Stimulated activated CD4-positive, alpha-beta T cell treated with anti-CD3 and anti-CD28 coated beads, Interleukin-1b, Interleukin-23, amount 100 ng/mL, for 24 hours (primary cell): ENCODE measurements at places on chromosomes 13 and 19.

GRCh38 chr19:17202249-17202648 is 12.9 kb upstream of the USE1 start:
- DNase-seq = no peak

DNA sequence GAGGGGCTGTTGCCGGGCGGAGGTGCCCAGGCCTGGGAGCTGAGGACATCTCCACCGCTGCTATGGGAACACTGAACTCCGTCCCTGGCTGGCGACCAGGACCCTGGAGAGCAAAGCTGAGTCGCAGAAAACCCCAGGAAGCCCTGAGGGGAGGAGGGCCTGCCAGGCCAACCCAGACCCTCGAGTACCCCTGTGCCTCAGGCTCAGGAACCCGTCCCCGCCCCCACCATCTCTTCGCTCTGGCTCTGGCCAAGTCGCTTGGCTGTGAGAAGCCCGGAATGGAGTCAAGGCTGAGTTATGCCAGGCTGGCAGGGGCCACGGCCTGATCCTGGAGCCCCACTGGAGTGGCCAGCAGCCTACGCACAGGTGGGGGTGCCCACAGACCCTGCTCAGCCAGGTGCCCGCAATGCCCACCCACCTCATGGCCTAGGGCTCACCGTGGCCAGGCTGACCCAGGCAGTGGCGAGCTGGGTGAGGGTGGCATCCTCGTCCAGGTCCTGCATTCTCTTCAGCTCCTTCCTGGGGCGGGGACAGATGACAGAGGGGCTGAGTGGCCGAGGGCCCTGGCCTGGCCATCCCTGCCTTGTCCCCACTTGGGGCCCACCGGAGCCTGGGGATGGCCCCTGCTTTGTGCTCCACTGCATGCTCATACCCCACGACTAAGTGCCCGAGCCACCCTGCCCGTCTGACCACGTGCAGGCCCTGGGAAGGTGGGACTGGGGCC is 8.5 kb upstream of the CERS1 start:
- no peak for DNase-seq

DNA sequence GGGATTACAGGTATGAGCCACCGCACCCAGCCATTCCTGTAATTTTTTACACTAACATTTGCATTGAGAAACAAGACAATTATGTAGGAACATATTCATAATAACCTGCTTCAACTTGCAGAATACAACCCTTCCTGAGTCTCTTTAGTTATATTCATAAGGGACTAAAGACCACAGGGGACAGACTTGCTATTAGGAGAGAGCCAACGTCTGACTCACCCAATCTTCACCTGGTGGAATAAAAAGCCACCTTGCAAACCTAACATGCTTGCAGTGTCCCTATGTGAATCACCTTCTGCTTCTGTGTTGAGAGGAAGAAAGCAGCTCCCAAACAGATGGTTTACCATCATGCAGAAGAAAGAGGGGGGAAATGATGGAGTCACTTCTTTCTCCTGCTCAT is 456.1 kb downstream of the PCDH9 start:
- no peak for DNase-seq

DNA sequence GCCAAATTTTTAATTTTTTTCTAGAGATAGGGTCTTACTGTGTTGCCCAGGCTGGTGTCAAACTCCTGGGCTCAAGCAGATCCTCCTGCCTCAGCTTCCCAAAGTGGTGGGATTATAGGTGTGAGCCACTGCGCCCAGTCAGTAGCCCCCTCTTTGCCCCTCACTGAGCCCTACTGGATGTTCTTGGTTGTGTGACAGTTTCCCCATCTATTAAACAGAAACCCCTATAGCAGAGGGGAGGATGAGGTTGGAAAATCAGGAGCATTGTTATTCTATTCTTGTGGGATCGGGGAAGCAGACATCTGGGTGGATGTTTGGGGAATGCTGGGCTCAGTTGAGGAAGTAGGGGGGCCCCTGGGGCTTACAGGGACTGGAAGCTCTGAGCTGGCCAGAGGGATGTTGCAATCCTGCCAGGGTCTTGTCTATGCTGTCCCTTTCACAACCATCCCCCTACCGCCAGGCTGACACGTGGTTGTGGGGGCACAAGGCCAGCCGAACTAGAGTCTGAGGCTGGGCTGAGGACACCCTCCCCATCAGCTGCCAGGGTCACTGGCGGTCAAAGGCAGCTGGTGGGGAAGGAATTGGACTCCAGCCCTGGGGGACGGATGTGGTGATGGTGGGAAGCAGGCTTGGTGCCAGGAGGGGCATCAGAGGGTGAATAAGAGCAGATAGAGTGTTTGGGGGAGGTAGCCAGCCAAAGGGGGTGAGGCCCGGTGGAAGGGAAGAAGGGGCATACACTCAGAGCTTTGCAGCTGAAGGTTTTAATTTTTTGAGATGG is 10.9 kb downstream of the APOC1 start:
- no peak for DNase-seq

DNA sequence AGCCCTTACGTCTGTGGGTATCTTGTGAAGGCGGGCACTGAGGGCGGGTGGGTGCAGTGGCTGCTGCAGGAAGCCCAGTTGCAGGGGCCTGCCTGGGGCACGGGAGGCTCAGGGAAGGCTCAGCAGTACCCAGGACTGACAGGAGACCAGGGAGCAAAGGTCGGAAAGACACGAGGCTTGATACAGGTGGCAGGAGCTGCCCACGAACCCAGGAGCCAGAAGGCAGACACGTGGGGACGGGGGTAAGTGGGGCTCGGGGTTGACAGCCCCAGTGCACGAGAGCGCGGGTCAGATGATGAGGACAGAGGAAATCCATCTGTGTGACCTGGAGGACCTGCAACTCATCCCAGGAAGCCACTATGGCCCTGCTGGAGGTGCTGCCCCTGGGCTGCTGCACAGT is 25.3 kb downstream of the ELAVL1 start:
- no peak for DNase-seq

- DNase-seq = no peak
Observed at GRCh38 chr13:77300176-77301037, 26.5 kb downstream of the MYCBP2 start.
